Amniotic epithelial cell (primary cell): ENCODE measurements at places on chromosomes 13 and 19.

- DNase-seq, result peak; percentile 42
Observed at GRCh38 chr19:1929021-1929742, 11.8 kb upstream of the CSNK1G2 start.

DNA sequence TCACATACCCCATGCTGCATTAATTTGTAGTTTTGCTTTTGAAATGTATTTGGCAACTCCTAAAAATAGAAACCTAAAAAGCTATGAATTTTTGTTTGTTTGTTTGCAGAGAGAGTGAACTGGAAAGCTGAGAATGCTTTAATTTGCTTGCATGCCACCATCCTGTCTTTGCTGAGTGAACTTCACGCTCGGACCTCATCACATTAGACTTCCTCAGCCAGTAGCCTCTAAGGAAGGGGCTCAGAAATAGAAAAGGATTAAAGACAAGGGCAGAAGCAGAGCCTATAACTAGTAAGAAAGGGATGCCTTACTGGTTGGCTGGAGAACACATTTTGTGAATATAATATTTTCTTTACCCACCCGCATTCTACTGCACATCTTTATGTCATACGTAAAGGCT lies 275.1 kb downstream of the DCLK1 start:
- DNase-seq, result no peak

DNA sequence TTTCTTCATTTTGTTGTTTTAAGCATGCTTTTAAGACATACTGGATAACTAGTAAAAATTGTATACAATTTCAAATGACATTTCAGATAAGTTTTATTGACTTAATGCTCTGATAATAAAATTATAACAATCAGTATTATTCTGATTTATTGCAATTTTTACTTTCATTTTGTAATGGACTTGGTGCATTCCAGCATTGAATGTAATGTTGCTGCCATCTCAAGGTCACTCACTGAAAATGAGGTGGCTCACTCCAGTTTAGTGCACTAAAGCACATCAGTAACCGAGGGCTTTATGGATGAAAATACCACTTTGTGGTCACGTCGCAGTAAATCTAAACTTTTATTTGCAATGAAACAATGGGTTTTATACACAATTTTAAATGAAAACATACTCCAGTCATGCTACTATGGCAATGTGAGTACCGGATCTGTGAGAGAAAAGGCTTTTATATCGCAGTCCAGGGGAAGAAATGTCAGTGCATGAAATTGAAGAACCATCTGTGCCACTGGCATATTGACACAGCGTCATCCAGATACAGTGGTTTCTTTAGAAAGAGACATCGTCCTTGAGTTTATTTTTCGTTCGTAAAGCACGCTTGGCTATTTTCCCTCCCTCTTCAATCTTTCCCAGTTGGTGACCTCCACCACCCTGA lies 20.7 kb upstream of the ZNF507 start:
- no peak for DNase-seq

GRCh38 chr19:50858886-50859285 lies 4.2 kb downstream of the KLK3 start:
- DNase-seq, result no peak

GRCh38 chr13:94513026-94513425 lies 33.5 kb upstream of the DCT start:
- no peak for DNase-seq

DNA sequence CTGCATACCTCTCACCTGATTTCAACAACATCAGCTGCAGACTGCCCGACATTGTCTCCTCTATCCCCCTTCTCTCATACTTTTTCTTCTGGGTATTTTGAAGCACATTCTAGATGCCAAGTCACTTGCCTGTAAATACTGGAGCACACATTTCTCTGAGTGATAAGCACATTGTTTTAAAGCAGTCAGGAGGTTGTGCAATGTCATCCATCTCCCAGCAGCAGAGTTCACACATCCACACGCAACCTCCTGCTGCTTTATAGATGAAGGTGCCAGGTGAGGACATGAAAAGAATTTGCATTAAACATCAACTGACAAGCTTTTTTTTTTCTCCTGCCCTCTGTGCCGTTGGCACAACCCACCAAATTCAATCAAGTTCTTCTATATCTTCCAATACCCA lies 5.5 kb downstream of the UPK1A start:
- DNase-seq, result peak; percentile 67

DNA sequence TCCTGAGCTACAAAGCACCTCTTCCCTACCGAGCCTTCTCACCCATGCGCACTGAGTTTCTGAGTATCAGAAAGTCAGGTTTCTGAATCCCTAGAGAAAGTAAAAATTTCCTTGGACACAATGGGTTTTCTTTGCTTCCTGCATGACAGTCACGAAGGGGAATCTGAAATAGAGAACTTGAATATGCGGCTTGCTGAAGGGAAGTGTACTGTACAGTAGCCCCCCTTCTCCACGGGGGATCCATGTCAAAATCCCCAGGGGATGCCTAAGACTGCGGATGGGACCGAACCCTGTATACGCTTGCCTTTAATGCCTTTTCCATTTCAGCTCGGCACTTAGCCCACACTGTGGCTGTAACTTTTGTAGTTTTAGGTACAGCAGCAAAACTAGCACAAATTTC lies 107.9 kb downstream of the GGACT start:
- DNase-seq, result no peak

DNA sequence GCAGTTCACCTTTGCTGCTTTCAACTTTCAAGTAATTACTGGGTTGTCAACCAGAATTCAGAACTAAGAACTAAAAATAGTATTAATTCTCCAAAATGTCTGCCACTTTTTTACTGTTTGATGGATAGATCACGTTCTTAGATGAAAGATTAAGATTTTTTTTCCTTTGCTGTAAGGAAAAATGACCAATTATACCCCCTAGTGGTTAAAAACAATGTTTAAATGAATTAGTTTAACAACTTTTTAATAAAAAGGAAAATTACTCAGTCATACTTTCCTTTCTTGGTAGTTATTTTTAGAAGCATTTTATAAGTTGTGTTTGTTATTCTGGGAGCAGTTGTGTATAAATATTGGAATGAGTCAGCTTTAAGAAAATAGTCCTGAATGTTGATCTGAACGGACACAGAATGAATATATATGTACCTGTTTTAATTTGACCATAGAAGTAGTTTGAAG lies 4.6 kb downstream of the TM9SF2 start:
- DNase-seq, result no peak

- no peak for DNase-seq
Observed at GRCh38 chr19:39275578-39275977, 7.4 kb downstream of the IFNL2 start.

DNA sequence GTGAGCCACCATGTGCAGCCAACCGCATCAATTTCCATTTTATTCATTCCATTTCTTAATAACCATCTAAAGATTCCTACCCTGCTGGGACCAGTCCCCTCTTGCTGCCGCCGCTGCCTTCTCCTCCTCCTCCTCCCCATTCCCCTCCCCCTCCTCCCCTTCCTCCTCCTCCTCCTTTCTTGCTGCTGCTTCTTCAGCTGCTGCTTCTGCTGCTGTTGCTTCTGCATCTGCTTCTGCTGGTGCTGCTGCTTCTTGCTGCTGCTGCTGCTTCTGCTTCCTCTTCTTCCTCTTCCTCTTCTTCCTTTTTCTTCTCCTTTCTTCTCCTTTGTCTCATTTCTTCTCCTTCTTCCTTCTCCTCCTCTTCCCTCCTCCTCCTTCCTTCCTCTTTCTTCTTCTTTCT lies 20.0 kb upstream of the SPRYD7 start:
- DNase-seq, result no peak

DNA sequence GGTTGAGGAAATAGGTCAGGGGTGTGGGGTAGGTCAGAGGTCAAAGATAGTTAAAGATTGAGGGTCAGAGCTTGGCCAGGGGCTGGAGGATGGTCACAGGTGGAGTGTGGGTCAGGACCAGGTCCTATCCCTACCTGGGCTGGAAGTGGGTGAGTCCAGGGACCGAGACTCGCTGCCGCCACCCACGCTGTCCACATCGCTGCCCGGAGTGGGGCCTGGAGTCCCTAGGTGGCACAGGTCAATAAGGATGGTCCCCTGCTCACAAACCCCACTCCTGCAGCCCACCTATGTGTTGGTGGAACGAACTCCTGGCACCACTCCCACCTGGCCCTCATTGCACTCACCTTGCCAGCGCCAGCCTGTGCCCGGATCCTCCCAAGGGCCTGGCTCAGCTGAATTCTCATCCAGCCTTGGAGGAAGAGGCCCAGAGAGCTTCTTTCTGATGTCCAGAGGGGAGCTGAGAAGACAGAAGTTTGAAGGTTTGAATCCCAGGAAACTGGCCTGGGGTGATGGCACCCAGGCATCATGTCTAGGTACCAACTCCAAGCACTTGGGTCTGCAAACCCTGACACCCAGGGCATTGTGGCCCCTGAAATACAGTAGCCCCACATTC lies 6.8 kb downstream of the GMIP start:
- DNase-seq, result no peak

DNA sequence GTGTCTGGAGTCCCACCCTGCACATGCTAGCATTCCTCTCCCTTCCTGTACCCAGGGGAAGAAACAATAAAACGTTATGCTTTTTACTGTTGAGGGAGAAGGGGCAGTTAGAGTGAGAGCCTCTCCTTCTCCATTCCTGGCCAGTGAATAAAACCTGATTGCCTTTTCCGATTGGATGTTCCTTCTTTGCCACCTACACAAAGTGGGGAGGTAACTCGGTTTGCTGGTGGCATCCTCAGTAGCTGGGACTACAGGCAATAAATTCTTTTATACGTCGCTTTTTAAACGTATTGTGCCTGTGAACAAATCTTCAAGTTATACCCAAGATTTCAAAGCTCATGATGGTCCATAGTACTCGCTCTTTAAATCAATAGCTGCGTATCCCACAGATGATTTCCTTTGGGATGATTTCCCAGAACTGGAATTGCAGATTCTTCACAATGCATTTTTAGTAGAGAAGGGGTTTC lies 660 bp upstream of the MVB12A start:
- DNase-seq, result no peak

- peak; percentile 62 for DNase-seq
Observed at GRCh38 chr19:4229179-4229931, at the start of gene EBI3. Gene EBI3 (plus strand): TSS chr19:4229523. CDS start chr19:4229551, 28 bp downstream.

GRCh38 chr13:98199480-98199879 lies 22.4 kb upstream of the RNF113B start:
- DNase-seq, result no peak

DNA sequence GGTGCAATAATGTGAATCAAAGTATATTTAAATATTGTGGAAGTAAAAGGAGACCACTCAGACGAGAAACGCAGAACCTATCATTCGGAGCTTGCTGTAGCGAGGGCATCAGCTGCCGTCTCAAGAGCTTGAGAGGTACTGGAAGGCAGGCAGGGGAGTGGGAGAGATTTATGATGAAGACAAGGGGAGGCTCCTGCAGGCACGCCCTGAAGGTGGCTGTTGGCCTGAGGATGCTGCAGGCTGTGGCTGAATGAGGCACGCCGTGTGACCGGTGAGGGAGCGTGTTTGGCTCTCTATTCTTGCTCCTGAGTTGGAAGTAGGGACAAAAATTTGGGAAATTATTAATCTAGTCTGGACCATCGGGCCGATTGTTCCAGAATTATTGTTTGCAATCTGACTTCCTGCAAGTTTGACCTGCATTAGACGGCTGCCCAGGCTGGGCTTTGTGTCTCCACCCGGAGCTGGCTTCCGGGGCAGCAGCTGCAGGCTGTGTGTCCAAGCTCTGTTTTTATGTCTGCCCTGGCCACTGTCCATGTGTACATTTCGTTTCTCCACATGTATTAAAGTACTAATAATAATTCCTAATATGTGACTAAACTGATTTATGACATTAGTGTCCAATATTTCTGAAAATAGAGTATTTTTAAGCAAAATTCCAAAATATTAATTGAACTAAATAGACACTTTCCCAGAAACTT lies 91.1 kb upstream of the ANKRD10 start:
- no peak for DNase-seq

DNA sequence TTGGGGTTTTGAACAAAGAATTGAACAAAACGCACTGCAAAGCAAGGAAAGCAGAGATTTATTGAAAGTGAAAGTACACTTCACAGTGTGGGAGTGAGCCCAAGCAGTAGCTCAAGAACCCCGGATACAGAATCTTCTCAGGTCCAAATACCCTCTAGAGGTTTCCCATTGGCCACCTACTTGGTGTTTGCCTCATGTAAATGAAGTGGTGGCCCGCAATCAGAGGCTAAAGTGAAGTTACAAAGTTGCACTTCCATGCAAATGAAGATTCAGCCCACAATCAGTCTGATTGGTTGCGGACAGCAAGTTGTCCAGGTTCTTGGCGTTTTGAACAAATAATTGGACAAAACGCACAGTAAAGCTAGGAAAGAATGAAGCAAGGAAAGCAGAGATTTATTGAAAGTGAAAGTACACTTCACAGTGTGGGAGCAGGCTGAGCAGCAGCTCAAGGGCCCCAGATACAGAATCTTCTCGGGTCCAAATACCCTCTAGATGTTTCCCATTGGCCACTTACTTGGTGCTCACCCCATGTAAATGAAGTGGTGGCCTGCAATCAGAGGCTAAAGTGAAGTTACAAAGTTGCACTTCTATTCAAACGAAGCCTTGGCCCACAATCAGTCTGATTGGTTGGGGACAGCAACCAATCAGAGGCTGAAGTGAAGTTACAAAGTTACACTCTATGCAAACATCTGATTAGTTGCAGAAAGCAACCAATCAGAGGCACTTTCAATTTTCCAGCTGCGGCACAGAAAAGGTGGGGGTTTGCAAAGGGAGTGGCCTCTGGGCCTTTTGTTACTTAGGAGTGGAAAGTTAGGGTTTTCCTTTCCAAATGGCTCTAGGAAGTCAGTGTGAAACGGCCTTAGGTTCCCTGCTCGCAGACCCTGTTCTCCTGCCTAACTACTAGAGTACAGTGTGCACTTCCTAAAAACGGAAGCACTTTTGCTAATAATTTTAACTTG lies 4.8 kb upstream of the TM9SF2 start:
- peak; percentile 35 for DNase-seq

DNA sequence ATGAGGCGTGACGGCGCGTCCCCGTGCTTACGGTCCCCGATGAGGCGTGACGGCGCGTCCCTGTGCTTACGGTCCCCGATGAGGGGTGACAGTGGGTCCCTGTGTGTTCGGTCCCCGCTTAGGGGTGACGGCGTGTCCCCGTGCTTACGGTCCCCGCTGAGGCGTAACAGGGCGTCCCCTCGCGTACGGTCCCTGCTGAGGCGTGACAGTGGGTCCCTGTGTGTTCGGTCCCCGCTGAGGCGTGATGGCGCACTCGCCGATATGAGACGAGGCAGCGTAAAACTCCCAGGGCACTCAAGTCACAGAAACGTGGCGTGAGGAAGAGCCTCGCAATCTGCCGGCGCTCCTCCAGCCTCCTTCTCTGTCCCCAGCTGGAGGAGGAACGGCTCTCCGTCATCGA lies 20.9 kb downstream of the CFAP97D2 start:
- no peak for DNase-seq

DNA sequence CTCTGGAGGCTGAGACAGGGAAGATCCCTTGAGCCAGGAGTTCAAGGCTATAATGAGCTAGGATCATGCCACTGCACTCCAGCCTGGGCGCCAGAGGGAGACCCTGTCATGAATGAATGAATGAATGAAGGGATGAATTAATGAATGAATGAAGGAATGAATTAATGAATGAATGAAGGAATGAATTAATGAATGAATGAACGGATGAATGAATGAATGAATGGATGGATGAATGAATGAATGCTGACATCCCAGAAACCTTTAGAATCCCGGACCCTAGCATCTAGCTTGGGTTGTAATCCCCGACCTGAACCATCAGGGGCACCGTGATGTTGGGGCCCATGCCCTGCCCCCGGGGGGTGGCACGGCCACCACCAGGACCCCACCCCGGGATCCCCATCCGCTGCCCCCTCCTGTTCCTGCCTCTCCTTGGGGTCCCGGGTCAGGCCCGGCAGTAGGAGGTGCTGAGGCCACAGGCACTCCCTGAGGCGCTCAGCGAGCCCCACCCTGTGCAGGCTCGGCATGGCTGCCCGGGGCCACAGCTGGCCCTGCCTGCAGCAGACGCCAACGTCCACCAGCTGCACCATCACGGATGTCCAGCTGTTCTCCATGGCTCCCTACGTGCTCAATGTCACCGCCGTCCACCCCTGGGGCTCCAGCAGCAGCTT lies 3.4 kb downstream of the EBI3 start:
- no peak for DNase-seq
